ENCODE measurements at places on chromosomes 1 and 21. TPM values are rescaled to one million over a fixed set of nuclear protein-coding genes. Genes with fewer than 3 reads are reported as not detected.

ADSS2 gene
- total RNA-seq: 61.0 TPM

CD52 gene
- total RNA-seq: not detected

PLK3 gene
- 17.2 TPM for total RNA-seq

IL10RB gene
- 14.3 TPM for total RNA-seq

PBX1 gene
- total RNA-seq: 20.3 TPM

EXO5 gene
- 10.9 TPM for total RNA-seq

MTARC1 gene
- 0.93 TPM for total RNA-seq

- DNase-seq: no peak
Measured at GRCh38 chr1:87410776-87411480, 82.2 kb downstream of the LMO4 start.

DNA sequence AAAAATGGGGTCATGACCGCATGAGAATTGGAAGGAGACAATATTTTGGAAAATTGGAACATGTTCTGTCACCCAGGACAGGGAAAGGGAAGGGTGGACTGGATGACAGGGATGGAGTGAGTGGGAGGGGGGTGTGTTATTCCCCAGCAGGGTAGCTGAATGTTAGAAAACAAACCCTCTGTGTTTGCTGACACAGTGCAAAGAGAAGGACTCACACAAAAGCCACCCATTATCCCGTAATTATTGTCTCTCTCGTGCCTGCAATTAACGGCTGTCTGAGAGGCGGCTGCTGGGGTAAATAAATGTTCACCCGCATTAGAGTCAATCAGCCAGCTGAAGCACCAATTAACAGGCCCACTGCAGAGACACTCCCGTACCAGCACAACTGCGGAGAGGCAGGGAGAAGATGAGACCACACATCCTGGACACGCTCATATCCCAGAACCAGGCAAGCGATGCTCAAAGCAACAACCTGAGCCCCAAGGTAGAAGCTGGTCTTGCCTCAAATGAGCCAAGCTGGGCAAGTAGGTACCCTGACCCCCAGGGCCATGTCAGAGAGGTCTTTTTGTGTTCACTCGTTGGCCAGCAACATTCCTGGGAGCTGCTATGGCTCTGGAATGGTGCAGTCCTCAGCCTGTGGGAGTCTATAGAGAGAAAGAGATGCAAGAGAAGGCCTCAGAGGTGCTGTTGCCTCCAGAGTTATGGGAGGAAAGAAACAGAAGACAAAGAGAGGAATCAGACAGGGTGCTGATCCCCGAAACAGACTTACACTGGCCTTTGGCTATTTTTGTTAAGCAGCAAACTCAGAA, 19.4 kb downstream of the PLEKHA6 start:
- no peak for DNase-seq

DNA sequence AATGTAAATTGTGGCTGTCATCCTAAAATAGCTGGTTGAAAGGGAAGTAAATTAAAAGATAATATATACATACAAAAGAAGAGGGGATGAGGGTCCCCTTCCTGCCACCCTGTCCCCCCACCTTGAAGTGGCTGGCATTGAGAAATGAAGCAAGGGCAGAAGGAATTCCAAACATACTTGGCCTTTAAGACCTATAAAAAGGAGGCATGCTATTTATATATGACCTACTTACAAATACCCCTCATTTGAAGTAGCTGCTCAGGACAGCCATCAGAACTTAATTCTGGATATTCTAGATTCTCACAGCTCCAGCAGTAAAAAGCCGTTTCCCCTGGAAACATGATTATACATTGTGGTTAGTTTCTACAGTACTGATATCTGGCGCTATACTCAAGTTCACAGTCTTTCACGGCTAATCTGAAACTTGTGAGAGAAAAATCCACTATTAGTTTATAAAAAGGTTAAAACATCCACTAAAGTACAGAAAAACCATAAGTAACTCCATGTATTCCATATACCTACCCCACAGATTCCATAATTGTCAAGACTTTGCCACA, 9.6 kb upstream of the MAP10 start:
- no peak for DNase-seq

DNA sequence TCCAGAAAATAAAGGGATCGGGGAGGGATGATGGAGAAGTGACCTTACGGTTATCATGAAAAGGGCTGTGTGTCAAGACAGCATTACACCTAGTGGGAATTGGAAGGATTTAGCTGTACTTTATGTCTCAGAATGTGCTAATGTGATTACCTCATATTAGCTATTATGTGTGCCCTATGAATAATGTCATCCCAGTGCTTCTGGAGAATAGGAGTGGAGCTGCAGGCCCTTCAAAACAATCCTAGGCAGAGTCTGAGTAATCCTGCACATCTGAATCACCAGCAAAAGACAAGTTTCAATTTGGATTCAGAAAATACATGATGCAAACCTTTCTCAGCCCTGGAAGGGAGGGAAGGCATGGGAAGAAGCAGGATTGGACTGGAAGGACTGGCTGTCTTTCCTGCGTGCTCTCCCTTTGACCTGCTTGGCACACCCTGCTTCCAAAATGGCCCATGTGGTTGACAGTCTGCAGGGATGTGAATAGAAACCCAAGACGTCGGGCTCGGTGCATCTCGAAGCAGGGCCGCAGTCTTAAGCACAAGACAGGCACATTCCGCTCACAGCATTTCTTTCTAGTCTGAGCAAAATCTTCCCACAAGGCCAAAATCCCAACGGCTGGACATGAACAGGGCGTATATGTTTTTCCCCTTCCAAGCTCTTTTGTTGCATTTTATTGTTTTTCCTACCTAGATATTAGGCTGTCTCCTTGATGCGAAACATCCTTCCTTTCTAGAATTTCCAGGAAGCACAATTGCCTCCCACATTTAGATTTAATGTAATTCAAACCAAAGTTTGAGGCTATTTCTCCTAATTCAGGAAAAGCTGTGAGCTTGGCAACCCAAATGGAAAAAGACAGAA, 54.3 kb upstream of the TARBP1 start:
- peak; percentile 60 for DNase-seq

DNA sequence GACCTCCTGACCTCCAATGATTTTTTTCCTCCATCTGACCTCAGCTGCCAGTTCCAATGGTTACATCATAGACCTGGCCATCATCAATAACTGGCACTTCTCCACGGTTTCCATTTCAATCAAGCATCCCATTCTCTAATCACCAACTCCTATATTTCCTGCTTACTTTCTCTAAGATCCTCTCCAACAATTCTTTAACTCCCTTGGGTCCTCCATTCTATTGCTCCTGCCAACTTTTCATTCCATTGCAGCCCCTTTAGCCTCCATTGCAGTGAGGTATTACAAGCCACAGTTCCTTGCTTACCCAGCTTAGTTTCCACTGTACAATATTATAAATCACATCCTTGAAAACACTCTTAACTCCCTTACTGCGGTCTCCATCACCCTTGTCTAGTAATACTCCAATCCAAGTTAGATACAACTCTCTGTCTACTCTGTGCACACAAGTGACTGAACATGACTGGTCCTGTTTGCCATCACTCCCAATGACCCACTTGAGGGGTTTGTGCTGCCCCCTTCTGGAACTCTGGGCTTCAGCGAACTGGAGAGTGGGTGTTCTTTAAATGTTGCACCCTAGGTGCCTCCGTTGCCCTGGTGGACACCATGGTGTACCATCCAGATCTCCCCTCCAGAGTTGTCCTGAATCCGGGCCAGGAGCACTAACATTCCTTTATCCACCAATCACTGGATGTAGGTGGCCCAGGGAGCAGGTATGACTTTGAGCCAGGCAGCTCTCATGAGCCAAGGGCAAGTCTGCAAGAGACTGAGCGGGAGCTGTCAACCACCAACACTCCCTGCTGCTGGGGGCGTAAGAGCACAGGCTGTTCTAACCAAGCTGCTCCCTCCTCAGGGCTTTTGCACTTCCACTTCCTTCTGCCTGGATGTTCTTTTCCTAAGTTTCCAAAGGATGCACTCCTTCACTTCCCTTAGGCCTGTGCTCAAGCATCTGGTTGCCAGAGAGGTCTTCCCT, 3.7 kb upstream of the FNDC7 start:
- DNase-seq: no peak

DNA sequence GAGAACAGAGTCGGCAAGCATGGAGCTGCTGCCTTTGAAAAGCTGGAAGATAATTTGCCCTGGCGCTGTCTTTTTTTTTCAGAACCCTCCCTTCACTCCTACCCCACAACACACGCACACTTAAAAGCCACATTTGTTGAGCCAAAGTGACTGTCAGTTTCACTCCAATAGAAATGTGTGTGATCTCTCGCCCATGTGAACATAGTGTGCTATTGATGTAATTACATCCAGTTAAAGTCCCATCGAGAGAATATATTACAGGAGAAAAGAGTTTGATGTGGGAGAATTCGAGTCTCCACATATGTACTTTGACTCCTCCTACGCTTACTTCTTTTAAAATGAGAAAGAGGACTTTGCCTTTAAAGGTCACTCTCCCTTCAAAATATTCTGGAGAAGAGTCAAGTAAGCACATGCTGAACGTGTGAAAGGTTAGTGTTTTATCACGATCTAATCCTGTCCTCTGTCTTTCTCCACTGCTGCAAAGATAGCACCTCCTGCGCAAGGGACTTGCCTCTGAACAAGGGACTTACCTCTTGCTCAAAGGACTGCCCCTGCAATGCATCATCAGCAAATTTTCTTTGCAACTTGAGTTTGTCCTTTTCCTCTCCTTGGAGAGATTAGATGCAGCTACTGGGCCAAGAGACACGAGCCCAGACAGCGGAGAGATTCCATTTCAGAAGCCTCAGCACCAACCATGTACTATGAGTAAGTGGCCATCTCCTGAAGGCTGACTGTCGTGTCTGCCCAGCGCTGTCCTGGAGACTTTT, 613.9 kb downstream of the PTPRU start:
- no peak for DNase-seq

DNA sequence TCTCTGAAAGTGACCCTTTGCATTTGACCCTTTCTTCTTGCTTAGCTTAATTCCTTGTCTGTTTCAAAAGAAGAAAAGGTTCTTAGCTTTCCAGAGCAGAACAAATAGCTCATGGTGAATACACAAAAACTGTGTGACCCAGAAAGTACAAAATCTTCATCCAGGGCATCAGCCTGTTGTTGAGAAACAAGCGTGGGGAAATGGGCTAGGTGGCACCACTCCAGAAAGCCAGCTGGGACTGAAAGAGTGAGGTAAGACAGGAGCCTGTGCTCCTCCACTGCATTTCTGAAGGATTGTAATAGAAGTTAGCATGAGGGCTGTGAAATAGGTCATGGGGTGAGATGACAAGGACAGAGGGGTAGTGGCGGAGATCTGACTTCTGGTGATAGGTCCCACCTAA, 45.8 kb downstream of the CYP2J2 start:
- DNase-seq: no peak

- no peak for DNase-seq
Measured at GRCh38 chr1:63753591-63753990, 20.2 kb upstream of the ROR1 start.

DNA sequence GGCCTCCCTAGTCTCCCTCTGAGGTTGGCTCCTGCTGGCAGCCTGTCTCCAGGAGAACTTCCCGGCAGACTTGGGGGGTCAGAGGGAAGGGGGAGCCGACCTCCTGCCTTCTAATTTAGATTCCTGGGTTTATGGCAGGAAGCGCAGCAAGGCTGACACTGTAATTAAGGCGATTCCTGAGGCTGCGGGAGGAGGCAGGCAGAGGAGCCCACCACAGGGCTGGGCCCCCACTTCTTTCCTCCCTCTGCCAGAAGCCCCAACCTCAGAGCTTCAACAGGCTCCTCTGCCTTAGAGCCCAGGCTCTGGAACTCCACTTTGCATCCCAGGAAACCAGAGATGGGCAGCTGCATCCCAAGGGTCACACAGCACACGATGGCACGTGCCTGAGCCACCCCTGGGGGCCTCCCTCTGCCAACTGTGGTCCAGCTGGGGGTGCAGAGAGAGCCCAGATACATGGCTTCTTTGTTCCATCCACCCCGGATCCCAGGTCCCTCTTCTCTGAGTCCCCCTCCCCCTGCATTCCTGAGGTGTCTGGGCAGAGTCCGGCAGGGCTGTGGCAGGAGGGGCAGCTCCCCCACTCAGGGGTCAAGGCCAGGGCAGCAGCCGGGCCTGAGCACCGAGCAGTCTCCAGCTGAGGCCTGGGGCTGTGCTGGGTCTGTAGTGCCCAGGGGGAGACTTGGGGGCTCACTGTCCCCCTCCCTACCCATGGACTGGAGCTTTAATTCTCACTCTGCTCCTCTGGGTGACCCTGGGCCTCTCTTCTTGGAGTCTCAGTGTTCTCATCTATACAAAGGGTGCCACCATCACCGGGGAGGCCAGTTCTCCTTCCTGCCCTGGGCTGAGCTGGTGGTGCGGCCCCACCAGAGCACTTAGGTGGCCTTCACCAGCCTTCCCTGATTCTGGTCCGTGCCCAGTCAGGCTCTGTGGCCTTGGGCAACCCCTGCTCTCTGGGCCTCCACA, 39.4 kb upstream of the FAM131C start:
- DNase-seq: peak; percentile 71

DNA sequence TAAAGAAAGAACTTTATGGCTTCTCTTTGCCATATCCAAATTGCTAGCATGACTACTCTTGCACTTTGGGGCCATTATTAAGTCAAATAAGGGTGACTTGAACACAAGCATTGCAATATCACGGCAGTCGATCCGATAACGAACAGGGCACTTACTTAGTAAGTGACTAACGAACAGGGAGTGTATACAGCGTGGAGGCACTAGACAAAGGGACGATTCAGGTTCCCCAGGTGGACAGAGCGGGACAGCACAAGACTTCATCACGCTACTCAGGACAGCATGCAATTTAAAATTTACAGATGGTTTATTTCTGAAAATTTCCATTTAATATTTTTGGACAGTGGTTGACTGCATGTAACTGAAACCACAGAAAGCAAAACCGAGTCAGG, 5.4 kb upstream of the PITHD1 start:
- DNase-seq: no peak

GRCh38 chr1:32954168-32954567, 10.4 kb downstream of the RNF19B start:
- DNase-seq: no peak

DNA sequence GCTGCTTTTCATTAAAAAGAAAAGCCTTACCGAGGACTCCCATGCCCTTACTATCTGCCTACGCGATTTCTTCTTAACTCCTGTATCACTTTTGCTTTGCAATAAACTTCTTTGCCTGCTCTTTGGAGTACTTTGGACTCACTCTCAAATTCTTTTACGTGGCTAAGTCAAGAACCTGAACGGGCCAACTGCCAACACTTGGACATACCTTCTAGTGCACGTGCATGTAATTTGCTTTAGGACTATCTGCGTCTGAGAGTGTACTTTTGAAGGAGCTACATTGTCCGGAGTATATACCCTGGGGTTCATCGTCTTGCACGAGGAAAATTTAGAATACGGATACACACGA, 3.6 kb upstream of the OTUD3 start:
- DNase-seq: no peak

DNA sequence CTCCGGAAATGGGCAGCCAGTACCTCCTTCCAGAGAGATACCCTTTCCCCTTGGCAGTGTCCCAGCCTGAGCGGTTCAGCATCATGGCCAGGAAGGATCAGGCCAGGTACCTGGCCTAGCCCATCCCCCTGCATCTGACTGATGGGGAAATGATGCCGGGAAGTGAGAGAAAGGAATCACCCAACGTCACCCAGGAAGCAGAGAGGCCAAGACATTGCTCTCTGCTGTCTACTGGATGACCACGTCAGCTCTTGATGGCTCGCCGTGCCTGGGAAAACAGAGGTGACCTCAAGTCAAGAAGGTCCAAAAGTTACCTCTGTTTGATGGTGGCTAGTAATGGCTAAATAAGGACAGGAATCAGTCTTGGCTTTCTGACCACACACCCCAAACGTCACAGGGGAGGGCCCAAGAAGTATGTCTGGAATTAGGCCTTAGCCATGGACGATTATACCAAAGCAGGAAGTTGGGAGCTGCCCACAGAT, 79.0 kb downstream of the MRPL37 start:
- no peak for DNase-seq

- DNase-seq: peak; percentile 94
Measured at GRCh38 chr1:23168445-23169194, at the start of gene LUZP1. Gene LUZP1, minus strand, starts transcription at chr1:23168856.

Measured in testis (tissue), 5 donors.